ENCODE measurements at places on chromosomes 3 and 15.

DNA sequence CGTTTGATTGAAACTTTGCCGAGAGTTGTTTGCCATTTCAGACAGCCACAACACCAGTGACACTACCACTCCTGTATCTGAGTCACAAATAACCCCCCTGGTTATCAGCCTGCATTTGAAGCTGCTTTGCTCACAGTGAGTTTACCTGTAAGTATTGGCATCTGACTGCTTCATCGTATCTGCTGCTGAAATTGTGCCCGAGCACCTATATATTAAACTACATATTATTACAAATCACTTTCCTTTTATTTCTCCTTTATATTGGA, 39.2 kb upstream of the SPSB4 start:
- DNase-seq, result no peak

GRCh38 chr3:157713101-157713500, 209.9 kb upstream of the VEPH1 start:
- no peak for DNase-seq

GRCh38 chr15:42082823-42083604, 11.3 kb downstream of the PLA2G4D start:
- DNase-seq, result no peak

- DNase-seq, result peak; percentile 16
Observed at GRCh38 chr15:71730277-71731144, 79.8 kb upstream of the NR2E3 start.

GRCh38 chr3:10816863-10817253, 830 bp downstream of the SLC6A11 start:
- no peak for DNase-seq

- no peak for DNase-seq
Observed at GRCh38 chr15:60076045-60076444, 71.9 kb downstream of the FOXB1 start.

DNA sequence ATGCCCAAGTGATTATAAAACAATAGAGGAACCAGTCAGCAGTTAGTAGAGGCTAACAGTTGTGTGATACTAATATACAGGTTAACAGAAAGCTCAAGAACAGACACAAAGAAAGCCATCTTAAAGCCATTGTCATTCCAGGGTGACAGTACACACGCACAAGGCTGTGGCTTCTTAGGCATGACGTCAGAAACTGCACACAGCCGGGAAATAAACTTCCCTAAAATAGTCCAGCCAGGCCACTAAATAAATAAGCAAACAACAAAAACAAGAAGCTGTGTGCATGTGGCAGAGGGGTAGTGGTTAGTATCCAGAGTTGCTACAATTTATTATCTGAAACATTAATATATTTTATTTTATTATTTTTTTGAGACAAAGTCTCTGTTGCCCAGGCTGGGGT, 49.8 kb downstream of the PPCDC start:
- no peak for DNase-seq

- DNase-seq, result peak; percentile 47
Observed at GRCh38 chr15:78195735-78196201, 38.6 kb downstream of the ACSBG1 start.

DNA sequence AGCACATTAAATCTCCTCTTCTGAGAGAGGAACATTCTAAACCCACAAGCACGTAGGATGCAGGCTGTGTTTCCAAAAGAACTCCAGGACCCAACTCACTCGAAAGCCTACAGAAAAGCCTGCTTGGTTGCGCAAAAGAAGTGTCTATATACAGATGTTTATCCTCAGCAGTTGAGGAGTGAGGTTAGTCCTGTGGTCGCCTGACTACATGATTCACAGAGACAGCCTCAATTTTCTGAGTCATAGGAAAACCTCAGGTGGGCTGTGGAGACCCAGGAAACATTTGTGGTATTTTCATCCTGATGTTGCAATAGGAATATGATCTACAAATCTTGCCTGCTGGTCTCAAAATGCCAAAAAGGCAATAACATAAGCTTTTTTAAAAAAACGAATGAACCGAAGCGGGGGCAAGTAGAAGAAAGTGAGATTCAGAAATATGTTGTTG, 183.8 kb upstream of the THRB start:
- DNase-seq, result peak; percentile 61
